Activated T-helper 2 cell treated with anti-CD3 and anti-CD28 coated beads, Interferon-gamma antibody, Interleukin-2, Interleukin-4, amounts not matched to agents 10 μg/mL and 5 μg/mL and 100 μg/mL, durations not matched to agents 14 hours and 24 hours and 36 hours (primary cell): ENCODE measurements at places on chromosomes 3 and 15.

DNA sequence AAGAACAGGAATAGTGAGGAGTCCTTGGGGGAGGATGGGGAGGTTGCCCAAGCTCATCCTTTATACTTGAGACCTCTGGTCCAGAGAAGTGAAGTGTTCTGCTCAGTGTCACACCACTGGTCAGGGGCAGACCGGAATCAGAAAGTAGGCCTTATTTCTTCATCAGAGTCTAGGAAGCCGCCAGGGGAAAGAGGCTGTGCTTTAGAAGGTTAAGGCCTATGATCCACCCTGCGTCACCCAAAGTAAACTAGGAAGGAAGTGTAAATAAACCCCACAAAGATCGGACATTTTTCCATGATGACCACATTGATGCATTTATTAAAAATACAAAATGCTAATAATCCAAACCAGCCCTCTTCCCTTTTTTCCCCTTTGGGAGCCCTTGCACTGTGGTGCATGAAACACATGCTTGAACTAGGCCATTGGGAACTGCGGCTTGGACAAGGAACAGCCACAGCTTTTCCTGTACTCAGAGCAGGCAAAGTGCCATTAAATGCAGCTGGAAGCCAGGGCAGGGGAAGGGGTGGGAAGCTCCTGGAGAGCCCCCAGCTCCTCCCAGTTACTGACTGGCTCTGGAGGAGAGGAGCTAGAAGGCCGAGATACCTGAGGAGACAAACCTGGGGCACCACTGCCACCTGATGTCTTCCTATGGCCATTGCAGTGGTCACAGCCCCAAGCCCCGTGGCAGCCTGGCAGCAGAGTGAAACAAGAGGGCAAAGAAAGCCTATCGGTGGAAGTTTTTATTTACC, 37.0 kb downstream of the CDC25A start:
- no peak overlapping the region for H3K27ac ChIP-seq
- H3K27me3 ChIP-seq = no peaks in the 10 kb centered on the region
- peak; percentile 50 for DNase-seq
- no peak overlapping the region for H3K4me3 ChIP-seq
- peaks cover 2% of the 10 kb centered on the region for H3K4me1 ChIP-seq
- H3K36me3 ChIP-seq = no peaks in the 10 kb centered on the region

DNA sequence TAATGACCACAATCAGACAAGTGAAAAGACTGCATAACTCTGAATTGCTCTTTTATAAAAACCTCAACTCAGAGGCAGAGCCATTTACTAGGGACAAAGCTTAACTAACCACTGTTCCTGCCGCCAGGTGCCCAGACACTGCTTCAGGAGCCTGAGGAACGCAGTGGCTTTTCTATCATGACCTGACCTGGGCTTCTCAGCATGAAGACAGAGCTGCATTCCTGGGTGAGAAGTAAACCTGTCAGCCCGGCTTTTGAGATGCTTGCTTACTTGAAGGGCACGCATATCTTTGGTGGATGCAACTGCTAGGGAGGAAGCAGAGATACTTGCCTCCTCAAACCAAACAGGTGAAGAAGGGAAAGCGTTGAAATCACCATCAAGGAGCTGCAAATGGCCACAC, 7.9 kb downstream of the LRRC31 start:
- H3K4me1 ChIP-seq = peaks cover 11% of the 10 kb centered on the region
- no peaks in the 10 kb centered on the region for H3K36me3 ChIP-seq
- no peak for DNase-seq
- no peak overlapping the region for H3K4me3 ChIP-seq
- peaks cover 30% of the 10 kb centered on the region for H3K27me3 ChIP-seq
- no peak overlapping the region for H3K27ac ChIP-seq

DNA sequence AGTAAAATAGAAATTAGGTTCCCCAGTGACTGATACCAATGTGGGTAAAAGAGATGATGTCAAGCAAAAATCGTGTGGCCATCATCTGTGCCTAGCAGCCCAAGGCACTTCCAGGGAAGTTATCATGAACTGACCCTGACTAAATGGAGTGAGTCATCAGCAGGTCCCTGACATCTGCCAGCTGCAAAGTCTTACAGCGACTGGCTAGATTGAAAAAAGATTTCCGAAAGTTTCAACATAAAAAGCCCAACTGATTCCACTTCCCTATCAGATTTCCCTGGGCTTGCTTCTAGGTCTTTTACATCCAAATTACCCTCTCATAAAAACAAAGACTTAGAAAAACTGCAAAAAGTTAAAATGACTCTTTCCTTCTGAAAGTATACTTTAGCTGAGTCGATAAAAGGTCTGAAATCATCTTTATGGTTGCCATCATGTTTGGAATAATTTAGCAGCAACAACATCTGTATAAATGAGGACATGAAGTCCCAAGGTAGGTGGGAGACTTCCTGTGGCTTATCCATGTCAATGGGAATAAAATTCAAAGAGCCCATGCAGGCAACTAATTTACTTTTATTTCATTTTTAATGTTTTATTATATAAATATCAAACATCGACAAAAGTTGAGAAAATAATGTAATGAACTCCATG, 342.8 kb downstream of the ERC2 start:
- peaks cover 3% of the 10 kb centered on the region for H3K4me1 ChIP-seq
- H3K27ac ChIP-seq = no peak overlapping the region
- no peak for DNase-seq
- peaks cover 13% of the 10 kb centered on the region for H3K27me3 ChIP-seq
- no peaks in the 10 kb centered on the region for H3K36me3 ChIP-seq

- no peak overlapping the region for H3K27ac ChIP-seq
- DNase-seq = no peak
- no peak overlapping the region for H3K4me3 ChIP-seq
- no peaks in the 10 kb centered on the region for H3K27me3 ChIP-seq
Observed at GRCh38 chr3:76051145-76051544, 265.8 kb upstream of the ZNF717 start.

GRCh38 chr15:73767806-73768501, 14.8 kb upstream of the INSYN1 start:
- no peaks in the 10 kb centered on the region for H3K4me1 ChIP-seq
- no peak for DNase-seq
- no peak overlapping the region for H3K27ac ChIP-seq
- H3K27me3 ChIP-seq = peaks cover 19% of the 10 kb centered on the region
- H3K4me3 ChIP-seq = no peak overlapping the region
- no peaks in the 10 kb centered on the region for H3K36me3 ChIP-seq

- DNase-seq = no peak
- H3K27me3 ChIP-seq = peaks cover 65% of the 10 kb centered on the region
- peaks cover 6% of the 10 kb centered on the region for H3K4me1 ChIP-seq
- H3K36me3 ChIP-seq = no peaks in the 10 kb centered on the region
Observed at GRCh38 chr3:11159421-11159904, 5.2 kb downstream of the HRH1 start.

DNA sequence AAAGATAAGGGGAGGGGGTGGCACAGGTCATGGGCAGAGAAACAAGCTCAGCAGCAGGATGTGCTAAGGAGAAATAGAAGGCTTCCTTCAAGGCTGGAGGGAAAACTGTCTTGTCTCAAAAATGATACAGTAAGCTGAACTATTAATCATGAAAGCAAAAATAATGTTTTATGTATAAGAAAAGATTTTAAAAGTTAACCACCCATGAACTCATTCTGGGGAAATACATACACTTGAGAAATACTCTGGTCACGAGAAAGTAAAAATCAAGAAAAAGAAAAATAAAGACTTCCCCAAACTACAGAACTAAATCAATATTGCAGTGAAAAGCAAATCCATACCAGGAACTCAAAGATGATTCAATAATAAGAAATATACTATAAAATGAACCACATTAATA, 80.7 kb downstream of the KLF13 start:
- no peak overlapping the region for H3K27ac ChIP-seq
- peaks cover 14% of the 10 kb centered on the region for H3K4me1 ChIP-seq
- no peak for DNase-seq
- H3K27me3 ChIP-seq = peaks cover 4% of the 10 kb centered on the region
- H3K36me3 ChIP-seq = peaks cover 21% of the 10 kb centered on the region

DNA sequence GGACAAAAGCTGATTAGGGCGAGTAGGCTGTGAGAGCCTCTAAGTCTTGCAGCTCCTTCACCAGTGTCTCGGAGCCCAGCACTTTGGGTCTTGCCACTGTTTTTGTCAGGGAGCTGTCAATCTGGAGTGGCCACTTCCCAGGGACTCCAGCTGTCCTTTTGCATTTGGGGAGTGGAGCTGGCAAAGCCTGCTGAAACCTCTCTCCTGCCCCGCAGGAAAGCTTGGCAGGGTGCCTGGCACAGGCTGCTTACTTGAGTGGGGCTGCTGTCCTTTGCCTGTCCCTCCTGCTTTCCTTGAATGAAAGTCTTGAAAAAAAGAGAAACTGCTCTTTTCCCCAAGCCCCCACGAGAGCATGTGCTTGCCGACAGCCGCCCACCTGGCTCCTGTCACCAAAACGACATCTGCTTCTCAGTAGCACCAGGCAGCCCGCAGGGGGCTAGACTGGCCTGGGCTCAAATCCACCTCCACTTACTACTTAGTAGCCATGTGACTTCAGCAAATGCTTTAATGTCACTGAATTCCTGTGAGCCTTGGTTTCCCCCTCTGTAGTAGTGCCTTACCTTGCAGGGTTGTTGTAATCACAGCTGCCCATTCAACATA, 13.7 kb downstream of the USP13 start:
- H3K4me1 ChIP-seq = no peaks in the 10 kb centered on the region
- H3K36me3 ChIP-seq = no peaks in the 10 kb centered on the region
- no peak for DNase-seq
